ENCODE measurements at places on chromosomes 6 and 20.

- DNase-seq: no peak
Measured at GRCh38 chr6:25862199-25862598, 11.8 kb downstream of the SLC17A3 start.

DNA sequence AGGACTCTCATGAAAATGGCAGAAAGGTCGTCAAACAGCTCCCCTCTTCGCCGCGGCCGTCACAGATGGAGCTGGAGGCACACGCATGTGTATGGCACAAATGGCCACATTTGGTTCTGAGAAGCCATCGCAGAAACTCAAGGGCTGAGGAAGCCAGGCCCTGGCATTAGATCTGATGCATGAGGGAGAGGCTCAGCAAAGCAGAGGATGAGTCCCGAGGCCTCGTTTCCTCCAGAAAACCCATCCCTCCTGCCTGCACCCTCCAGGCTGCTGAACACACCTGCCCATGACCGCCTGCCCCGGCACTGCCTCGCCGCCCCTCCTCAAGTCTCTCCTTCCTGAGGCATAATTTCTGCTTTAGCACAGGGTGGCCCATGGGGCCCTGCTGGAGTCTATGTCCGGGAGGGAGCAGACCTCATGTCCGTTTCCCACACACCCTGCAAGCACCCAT, 240.3 kb downstream of the DLL1 start:
- no peak for DNase-seq

- DNase-seq: no peak
Measured at GRCh38 chr6:13186861-13187260, 141.5 kb downstream of the TBC1D7 start.

GRCh38 chr6:85771455-85771854, 128.8 kb upstream of the SYNCRIP start:
- DNase-seq: no peak

- no peak for DNase-seq
Measured at GRCh38 chr6:32164295-32164694, at the start of gene EGFL8. TSS of gene EGFL8 (plus strand) at chr6:32164595. CDS start at chr6:32166166, 1,571 bp downstream.

GRCh38 chr20:20666359-20666758, 46.1 kb downstream of the RALGAPA2 start:
- DNase-seq: no peak

- DNase-seq: no peak
Measured at GRCh38 chr6:100803264-100804045, 77.7 kb downstream of the ASCC3 start.

DNA sequence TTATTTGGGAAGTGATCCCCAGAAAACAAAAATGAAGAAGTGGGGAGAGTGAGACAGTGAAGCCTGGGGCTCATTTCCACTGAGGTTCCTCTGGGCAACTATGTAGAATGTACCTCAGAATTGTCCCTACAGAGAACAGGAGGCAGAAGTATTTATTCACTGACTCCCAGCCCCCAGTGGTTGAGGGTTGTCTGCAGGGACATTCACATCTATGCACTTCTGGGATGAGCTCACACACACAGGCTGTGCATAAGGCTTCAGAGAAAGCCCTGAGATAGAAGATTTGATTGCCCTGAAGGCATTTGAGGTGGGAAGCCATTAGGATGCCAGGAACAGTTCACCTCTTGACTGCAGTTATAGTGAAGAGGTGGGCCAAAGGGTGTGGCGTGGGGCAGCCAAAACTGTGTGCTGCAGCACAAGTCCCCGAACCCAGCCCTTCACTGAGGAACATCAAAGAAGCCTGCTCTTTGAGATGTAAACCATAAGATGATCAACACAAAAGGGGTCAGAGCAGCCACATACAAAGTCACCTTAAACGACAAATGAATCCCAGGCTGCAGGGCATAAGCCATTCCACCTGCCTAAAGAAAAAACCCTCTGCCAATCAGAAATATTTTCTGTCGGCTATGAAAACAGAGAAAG, 853.8 kb upstream of the FLRT3 start:
- no peak for DNase-seq

DNA sequence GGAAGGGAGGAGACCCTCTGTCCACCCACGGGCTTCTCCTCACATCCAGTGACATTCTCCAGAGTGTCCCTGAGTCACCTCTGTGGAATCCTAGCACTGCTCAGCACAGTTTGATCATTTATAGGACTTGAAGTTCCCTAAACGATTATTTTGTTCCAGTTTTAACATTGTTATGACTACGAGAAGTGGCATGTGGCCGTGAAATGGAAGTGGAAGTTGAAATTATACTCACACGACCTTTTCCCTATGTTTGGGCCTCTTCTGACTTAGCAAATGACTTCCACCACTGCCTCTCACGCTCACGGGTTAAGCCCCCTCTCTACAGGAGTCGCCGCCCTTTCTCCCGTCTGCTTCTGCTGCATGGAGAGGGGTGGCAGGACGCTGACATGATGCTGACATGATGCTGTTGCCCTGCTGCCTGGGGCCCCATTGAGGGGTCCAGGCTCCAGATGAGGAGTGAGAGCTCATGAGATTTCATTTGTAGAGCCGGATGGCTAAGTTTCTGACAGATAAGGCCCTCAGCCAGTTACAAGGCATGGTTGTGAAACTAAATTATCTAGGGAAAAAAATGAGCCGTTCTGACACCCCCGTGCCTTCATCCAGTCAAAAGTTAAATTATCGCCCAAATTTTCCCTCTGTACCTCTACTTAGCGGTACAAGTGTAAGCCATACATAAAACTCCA, 153.6 kb upstream of the UST start:
- no peak for DNase-seq

DNA sequence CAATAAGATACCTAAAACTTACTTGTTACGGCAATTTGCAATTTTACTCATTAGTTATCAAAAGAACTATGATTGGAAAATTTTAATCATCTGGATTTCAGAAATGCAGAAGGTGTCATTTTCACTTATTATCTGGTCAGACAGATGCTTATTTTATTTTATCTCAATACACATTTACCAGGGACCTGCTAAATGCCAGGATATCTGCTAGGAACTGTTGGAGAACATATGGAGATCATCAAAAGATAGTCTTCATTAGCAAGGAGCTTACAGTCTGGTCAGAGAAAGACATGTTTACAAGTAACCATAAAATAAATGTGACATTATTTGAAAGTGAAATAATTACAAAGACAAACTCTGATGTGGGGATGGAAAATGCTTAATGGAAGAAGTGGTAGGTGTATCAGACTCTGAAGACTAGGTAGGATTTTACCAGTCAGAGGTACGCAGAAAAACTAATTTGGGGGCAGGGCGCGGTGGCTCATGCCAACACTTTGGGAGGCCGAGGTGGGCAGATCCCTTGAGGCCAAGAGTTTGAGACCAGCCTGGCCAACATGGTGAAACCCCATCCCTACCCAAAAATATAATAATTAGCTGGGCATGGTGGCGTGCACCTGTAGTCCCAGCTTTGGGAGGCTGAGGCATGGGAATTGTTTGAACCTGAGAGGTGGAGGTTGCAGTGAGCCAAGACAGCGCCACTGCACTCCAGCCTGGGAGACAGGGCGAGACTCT, 137.8 kb downstream of the MYB start:
- DNase-seq: no peak

GRCh38 chr6:2344319-2344905, 99.0 kb upstream of the GMDS start:
- no peak for DNase-seq

- no peak for DNase-seq
Measured at GRCh38 chr20:62785393-62785792, 10.9 kb upstream of the MRGBP start.

DNA sequence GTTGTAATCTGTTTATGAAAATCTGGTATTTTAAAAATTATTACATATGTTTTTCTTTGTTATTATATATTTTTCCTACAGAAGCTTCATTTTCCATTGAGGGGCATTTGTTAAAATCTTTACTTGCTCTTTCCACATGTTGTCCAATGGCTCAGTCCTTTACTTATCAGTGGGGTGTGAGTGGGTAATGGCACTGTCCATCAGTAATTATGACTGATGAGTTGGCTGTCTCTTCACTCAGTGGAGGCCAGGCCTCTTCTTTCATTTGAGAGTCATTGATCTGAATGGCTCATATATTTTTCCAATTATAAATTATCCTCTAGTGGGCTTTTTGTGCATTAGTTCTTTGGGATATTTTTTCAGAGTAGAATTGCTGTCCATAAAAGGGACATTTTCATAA, 45.7 kb downstream of the FARS2 start:
- no peak for DNase-seq

DNA sequence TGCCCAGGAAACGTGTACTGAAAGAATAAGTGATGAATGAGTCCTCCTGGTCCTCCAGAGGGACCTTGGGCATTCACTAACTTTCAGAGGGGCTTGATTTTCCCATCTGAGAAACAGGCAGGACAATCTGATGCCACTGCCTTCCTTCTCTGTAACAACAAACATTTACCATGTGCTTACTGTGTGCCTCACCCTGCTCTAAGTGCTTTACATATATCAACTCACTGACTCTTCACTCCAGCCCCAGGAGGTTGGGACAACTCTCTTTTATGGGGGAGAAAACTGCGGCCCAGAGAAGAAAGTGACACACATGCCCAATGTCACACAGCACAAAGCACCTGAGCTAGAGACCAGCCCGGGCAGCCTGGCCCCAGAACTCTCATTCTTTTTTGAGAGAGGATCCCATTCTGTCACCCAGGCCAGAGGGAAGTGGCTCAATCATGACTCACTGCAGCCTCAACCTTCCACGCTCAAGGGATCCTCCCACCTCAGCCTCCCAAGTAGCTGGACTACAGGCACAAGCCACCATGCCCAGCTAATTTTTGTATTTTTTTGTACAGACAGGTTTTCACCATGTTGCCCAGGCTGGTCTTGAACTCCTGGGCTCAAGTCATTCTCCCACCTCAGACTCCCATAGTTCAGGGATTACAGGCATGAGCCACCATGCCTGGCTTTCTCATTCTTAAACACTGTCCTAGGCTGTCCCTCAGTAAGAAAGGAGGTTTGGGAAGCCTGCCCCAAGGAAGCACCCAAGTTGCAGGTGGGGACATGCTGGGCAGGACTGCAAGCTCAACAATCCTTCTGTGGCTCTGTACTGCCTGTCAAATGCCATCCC, 38.0 kb downstream of the NOL4L start:
- no peak for DNase-seq

DNA sequence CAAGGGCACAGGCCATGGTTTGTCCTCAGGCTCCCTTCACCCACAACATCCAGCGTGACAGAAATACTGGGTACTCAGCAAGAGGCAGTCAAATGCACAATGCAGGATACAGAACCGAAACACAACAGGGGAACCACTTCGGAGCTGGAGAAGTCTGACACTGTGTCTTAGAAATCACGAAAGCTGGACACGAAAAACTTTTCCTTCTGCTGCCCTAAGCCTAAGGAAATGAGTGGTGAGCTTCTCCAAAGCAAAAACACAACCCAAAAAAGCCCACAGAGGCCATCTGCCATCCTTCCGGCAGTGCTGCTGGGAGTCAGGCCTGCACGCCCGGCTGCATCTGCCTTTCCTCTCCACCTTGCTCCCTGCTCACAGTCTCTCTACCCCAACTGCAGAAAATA, 106.3 kb downstream of the SLC23A2 start:
- DNase-seq: no peak

DNA sequence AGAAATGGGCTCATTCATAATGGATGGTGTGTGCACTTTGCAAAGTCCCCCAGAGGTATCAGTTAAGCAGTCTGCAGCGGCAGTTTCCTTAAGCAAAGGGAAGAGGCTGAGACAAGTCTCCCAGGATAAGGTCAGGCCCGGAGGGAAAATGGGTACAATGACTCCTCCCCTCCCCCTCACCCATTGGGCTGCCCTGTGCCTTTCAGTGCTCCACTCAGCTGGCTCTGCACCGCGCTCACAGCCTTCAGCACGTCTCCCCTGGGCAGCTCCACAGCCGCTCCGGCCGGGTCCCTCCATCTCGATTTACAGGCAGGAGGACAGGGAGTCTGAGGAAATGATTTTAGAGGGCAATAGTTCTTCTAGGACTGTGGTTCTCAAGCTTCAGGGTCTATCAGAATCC, 264.8 kb downstream of the LRFN2 start:
- no peak for DNase-seq

GRCh38 chr6:4947716-4948115, 56.1 kb downstream of the RPP40 start:
- no peak for DNase-seq
